ENCODE measurements at places on chromosomes 7 and 10.
A peak's percentile ranks its signal among the peaks of the same experiment; 100 is the strongest.

GRCh38 chr7:140062528-140063299, at the start of gene PARP12:
Gene PARP12 (minus strand): TSS chr7:140062951. CDS start chr7:140062847, 104 bp downstream.
- DNase-seq, result peak; percentile 33

DNA sequence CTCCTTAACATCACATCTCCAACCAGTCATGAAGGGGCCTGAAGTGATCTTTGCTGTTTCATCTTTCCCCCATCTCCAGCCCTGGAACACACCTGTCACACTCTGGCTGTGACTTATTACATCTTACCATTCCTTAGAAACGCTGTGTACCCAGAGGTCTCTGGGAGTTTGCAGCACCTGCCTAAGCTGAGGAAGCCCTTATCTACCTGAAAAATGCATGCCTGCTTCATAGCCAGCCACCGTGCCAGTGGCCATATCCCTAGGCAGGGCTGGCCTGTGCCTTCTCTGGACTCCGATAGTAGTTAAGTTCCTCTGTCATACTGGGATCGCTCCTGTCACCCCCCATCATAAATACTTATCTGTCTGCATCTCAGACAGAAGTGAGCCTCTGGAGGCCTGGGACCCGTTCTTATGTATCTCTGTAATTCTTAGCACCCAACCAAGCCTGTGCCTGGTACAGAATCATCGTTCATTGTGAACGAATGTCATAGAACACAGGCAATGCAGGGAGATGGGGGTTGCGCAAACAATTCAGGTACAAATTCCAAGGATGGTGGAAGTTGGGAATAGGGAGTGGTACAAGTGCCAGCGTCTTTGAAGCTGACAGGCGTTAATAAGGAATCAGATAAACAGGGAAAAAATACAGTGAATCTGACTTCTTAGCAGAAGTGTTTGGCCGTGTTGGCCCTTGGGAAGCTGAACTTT, 254.6 kb downstream of the CAMK1D start:
- DNase-seq, result no peak

DNA sequence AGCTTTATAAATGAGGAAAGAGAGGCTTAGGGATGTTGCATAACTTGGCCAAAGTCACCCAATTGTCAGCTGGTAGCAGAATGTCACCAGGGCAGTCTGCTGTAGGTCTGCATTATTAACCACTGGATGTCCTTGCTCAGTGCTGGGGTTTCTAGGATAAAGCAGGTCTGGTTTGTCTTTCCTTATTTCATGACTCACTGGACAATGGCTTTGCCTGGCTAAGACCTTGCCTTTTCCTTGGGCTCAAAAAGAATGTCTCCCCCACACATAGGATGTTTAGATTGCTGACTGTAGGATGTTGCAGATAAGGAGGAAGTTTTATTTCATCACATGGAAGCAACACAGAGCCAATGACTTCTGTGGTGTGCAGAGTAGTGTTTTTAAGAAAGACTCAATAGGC, 29.4 kb downstream of the WDFY4 start:
- no peak for DNase-seq

GRCh38 chr10:51176976-51177695, 102.8 kb downstream of the PRKG1 start:
- no peak for DNase-seq

GRCh38 chr7:32958046-32959025, 1.1 kb downstream of the FKBP9 start:
- DNase-seq, result peak; percentile 63

DNA sequence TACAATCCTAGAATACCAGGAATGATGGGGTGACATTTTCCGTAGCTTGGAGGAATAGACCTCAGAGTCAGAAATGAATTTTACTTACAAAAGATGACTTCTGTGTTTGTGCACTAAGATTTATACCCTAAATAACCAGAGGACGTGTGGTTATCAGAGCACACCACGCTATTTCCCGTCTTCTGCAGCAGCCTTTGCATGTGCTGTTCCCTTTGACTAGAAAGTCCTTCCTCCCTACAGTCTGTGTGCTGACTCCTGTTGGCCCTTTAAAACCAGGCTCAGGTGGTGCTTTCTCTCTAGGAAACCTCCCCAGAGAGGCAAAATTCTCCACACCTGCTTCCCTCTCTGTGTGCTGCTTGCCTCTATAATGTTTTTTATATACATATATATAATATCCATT, 73.3 kb upstream of the SMNDC1 start:
- DNase-seq, result no peak

DNA sequence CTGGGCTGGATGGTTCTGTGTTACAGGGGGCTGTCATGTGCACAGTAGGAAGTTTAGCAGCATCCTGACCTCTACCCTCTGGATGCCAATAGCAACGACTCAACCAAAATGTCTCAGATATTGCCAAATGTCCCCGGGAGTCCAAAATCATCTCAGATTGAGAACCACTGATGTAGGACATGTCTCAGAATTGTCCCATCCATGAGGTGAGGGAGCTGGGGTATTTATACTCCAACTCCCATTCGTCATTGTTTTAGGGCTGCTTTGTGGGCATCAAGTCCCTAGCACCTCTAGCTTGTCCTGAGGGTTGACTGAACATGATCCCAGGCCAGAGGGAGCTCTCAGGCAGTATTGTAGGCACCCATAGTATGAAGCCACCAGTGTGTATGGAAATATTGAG, 25.2 kb upstream of the COMTD1 start:
- DNase-seq, result no peak

DNA sequence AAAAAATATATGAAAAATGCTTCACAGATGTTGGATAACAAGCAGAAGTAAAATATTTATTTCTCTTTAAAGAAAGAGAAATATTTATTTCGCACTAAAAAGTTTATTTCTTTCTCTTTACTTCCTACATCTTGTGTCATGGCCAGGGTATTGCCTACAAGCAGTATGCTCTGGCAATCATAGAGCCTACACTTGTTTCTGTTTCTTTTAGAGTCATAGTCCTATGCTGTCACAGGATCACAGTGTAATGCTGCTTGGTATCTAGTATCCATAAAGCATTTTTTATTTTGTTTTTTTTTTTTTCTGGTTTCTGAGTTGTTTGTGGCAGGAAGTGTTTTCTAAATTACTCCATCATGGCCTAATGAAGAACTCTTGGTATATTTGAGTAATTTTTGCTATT, 116.0 kb downstream of the ATRNL1 start:
- DNase-seq, result no peak

DNA sequence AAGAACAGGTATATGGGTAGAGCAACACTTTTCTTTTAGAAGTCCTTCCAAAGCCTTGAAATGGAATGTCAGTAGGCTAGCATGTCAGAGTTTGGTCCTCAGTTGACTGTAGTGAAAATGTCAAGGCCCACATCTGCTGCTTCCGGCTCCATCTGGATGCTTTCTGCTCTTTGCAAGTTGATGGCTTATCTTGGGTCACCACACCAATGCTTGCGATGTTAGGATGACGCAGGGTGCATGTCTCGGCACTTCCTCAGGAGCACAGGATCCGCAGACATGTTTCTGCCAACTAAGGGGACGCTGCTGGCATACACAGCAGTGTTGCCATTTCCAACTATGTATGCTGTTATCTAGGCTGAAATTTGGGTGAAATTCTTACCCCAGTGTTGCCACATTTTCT, 14.0 kb upstream of the HBP1 start:
- DNase-seq, result no peak

DNA sequence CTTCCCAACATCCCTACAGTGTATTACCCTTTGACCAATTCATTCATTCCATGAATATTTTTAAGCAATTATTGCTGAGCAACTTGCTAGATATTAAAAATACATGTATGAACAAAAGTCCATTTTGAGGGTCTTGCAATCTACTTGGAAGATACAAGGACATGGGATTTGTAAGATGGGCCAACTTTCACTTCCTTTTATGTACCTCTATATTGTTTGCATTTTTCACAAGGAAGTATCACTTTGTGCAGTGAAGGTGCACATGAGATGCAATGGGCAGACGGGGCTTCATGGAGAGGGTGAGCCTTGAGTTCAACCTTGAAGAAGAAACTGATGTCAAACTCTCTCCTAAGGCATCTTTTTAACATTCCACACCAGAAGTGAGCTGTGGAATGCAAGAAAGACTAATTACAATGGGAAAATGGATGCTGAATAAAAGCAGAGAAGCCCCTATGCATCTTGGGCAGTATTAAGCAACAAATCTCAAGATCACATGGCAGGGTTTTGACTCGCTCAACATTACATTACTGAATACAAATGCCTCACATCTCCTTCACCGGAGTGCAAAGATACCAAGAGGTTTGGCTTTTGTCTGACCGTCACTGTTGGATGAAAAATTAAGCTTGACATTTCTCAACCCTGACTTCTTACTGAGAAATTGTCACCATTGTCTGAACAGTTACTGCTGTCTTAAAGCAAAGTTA, 341.5 kb downstream of the ELMO1 start:
- no peak for DNase-seq

- no peak for DNase-seq
Measured at GRCh38 chr7:55178292-55178862, 159.6 kb downstream of the EGFR start.

- DNase-seq, result no peak
Measured at GRCh38 chr7:81159402-81159801, 240.6 kb upstream of the SEMA3C start.

- no peak for DNase-seq
Measured at GRCh38 chr7:75565132-75565837, 73.2 kb downstream of the SPDYE5 start.

- DNase-seq, result peak; percentile 61
Measured at GRCh38 chr10:103640436-103641181, 147.1 kb downstream of the NEURL1 start.

DNA sequence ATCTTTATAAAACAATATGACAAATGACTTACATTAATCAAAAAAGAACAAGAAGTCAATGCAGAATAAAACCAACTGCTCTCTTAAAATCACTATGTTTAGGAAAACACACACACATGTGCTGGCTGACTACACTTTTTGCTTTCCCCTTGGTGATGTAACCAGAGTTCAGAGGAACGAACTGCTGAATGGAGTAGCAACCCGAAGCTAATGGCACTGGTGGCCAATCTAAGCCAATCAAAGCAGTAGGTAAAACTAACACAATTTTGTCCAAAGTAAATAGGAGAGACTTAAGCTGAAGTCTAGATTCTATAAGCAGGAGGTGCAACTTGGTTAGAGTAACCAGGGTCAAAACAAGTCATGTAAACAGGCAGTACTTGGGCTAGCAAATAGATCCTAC, 33.2 kb upstream of the CUBN start:
- no peak for DNase-seq

DNA sequence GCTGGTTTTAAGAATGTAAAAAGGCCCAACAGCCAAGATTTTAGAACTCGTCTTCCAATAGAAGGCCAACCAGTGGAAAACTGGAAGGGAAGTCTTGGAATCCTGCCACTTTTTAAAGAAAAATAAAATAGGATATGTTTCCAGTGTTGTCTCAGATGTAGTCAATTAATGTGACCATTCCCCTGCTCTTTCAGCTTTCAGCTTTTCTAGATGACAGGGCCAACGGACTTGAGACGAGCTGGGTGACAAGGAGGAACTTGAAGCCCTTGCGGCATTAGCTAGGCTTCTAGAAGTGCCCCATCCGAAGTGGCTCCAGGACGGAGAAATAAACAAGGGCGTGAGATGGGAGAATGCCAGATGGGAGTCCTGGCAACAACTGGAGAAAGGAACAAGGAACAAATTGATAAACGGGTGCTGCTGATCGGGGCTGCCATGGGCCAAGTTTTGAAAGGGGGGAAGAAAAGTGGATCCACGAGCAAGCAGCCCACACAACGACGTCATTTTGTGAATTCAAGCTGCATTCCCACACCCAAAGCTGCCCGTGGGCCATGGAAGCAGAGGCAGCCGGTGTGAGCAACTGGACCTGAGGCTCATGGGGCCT, 42.3 kb downstream of the CTBP2 start:
- no peak for DNase-seq

DNA sequence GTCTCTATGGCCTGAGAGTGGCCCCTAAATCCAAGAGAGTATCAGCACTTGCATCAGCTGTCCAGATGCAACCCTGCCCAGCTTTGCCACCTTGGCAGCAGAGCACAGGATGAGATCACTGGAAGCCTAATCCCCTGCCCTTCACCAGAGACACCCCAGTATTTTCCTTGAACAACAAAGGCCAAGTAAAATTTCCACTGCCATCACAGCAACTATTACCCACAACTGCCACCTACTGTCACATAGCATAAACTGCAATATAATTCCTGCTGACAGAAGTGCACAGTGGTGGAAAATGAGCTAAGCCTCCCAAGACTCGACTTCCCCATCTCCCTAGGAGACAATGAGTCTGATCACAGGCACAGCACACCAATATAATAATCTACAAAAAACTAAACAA, 462.8 kb upstream of the ZWINT start:
- no peak for DNase-seq

- no peak for DNase-seq
Measured at GRCh38 chr10:49044293-49045193, 70.8 kb downstream of the VSTM4 start.

DNA sequence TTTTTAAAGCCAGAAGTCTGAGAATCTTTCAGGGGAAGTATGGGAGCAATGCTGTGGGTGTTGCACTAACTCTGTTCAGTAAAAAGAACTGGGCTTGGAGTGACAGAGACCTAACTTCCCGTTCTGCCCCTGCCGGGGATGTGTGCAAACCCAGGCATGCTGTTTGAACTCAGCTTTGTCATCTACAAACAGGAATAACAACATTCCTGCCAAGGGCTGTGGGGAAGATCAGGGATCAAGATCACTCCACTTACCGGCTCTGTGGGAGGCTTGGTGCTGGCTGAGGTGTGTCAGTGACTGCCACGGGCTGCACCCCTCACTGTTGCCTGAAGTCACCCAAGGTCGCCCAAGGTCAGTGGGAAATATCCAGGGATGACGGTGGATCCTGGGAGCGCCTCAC, 23.1 kb upstream of the DRGX start:
- DNase-seq, result no peak

DNA sequence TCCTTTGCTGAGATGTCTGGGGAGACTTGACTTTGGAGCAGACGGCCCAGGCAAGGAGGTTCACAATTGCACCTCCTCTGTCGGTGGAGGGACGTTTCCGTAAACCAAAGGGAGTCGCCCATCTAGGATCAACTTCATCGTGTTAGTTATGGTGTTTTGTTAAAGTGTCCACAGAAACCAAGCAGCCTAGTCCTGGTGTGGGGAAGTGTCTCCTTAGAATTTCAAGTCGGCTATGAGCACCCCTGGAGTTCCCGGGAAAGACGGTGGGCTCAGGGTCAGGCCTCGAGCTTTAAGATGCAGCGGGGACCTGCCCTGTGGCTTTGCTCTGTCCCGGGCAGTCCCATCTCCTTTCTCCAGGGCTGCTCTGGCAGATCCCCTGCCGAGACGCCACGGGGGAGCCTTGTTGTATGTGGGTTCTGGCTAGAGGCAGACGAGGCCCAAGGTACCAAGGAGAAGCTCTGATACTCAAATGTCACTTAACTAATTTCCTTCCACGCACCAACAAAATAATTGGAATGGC, 319.2 kb downstream of the ADARB2 start:
- no peak for DNase-seq

DNA sequence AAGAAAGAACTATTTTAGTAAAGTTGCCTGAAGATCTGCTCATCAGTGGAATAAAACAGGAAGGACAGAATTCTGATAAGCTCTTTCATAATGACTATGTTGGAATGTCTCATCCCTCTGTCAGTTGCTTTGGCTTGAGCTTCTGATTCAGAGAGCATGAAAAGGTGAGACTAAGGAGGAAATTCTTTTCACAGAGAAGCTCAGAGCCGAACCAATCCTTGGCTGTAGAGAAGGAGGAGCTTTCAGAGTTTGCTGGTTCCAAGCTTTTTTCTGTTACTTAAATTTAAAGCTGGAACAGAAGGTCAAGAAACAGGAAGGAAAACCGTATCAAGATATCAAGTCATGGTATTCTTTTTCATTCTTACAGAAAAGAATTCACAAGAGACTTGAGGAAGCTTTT, 24.0 kb downstream of the GSTO2 start:
- no peak for DNase-seq

All from brain (organoid and tissue), 16 donors.